A549 (cell line): ENCODE measurements at places on chromosomes 16 and 17.
A peak's percentile ranks its signal among the peaks of the same experiment; 100 is the strongest.

- no peak for DNase-seq
These were observed 78.4 kb downstream of the NT5M start for GRCh38 chr17:17381446-17382064.

DNA sequence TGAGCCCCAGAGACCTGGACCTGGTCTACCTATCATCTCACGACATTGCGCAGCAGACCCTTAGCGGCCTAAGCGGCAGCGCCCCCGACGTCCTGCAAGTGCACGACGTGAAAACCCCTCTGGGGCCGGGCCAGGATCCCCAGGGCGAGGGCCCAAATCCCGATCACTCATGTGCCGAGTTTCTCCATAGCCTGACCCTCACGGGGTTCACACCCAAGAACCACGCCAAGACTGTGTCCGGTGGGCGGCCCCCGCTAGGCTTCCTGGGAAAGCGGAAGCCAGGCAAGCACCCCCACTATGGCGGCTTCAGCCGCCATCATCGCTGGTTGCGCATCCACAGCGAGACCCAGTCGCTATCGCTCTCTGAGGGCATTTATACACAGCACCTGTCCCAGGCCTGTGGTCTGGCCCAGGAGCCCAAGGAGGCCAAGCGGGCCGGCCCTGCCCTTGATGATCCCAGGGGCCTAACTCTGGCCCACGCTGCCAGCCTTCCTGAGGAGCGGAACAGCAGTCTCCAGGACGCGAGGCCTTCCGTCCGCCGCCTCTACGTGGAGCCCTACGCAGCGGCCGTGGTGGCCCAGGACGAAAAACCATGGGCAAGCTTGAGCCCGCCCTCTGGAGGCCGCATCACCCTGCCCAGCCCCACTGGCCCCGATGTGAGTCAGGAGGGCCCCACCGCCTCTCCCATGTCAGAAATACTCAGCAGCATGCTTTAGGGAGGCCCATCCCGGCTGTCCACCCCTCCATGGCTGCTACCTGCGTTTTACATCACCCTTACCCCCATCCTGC lies 82.8 kb upstream of the NOG start:
- DNase-seq, result no peak

DNA sequence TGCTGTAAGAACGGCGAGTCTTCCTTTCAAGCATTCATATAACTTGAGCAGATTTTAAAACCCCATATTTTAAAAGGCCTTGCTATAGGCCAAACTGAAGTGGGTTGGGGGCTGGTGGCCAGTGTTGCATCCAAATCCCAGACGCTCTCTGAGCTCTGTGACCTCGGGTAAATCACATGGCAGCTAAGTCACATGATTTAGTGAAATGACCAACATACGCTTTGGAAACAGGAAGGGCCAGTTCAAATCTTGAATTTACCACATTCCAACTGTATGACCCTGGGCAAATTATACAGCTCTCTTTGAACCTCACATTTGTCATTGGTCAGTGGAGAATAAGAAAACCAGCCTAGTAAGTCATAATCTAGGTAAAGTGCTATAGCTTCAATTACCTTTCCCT lies 519.3 kb downstream of the HAPSTR1 start:
- DNase-seq, result peak; percentile 13

DNA sequence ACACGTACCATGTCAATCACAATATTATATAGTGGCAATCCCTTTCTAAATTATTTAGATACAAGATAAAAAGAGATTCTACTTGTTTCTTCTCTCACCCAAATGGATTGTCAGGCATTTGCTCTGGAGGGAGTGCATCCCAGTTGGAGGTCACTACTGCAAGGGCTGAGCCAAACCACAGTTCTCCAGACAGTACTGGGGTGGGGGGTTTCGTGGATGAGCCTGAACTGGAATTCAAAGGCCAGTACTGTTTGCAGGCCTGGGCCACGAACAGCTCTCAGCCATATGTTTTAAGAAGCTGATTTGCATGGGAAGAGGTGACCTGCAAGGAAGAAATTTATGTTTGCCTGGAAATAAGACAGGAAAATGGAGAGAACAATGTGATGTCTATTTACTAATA lies 314.9 kb downstream of the PMP22 start:
- DNase-seq, result no peak

- DNase-seq, result peak; percentile 73
These were observed 11.3 kb upstream of the CHST6 start for GRCh38 chr16:75506574-75506973.

- peak; percentile 93 for DNase-seq
These were observed 5.8 kb downstream of the ZG16B start for GRCh38 chr16:2835638-2836493.

DNA sequence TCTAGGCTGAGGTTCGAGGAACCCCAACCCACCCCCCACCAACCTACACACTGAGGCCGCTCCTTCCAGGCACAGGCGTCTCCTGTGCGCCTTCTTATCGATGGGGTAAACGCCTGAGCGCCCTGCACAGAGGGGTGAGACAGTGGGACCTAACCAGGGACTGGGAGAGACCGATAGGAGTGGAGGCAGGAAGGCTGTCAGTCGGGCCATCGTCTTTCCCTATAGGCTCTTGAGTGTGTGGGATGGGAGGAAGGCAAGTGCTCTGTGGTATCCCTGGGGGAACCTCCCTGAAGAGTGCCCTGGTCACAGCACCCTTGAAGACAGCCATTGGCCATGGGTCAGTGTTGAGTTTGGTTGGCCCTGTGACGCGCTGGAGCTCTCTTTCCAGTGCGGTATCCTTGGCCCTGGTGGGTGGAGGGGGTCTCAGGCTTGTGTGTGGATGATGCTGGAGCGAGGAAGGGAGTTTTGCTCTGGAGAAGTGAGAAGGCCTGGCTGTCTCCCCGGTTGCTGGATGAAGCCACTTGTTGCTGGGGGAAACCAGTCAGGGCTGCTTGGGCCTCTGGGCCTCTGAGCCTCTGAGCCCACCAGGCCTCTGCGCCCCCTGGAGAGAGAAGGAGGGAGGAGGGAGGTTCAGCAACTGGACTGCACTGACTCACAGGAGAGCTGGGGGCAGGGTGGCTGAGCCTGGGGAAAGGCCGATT lies 1.7 kb downstream of the GPRC5C start:
- DNase-seq, result no peak

- DNase-seq, result no peak
These were observed 2.8 kb downstream of the FA2H start for GRCh38 chr16:74771656-74772315.

GRCh38 chr17:50451943-50452629 lies 16.6 kb downstream of the CHAD start:
- no peak for DNase-seq

GRCh38 chr17:59347975-59348391 lies 16.5 kb downstream of the YPEL2 start:
- no peak for DNase-seq

DNA sequence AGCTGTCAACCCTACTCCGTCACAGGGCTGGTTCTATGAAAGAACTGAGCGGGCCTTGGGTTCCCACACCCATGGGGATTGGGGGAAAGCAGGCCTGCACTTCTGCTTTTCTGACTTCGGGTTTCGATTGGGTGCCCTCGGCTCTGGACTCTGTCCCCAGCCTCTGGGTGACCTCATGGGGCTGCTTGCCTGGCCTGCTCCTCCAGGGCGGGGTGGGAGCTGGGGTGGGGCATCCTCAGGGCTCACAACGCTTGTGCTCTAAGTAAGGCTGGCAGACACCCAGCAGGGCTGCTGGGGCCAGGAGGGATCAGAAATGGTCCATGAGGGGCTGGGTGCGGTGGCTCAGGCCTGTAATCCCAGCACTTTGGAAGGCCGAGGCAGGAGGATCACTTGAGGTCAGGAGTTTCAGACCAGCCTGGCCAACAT lies 19.2 kb downstream of the ARHGAP27 start:
- DNase-seq, result no peak

DNA sequence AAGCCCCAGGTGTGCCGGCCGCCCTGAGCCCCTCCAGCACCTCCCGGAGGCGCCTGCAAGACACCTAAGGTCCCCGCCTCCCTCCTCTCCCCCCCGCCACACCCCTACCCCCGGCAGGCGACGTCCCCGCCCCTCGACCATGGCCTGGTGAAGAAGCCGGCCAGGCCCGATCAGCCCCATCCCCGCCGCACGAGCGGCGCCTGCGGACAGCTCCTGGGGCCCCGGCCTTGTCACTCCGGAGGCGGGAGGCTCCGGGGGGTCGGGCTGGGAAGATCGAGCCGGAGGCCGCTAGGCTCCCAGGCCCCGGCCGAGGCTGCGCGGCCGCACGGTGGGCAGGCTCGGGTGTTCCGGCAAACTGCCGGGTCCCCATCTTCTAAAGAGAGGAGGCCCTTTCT lies 405 bp upstream of the ACE start:
- DNase-seq, result no peak

DNA sequence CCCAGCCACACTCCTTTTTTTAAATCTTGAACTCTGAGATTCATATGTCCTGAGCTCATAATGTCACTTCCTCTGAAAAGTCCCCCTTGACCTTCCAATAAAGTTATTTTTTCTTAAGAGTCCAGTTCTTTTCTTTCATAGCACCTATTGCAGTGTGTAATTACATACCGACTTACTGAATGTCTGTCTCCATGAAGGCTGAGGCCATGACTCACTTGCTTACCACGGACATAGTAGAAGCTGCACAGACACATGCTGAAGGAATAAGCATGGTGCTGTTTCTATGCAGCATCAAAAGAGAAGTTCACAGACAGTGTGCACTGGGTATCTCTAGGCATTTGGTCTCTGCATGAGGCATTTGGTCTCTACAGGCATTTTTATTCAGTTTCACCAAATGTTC lies 77.2 kb downstream of the C17orf67 start:
- peak; percentile 51 for DNase-seq

GRCh38 chr16:22425036-22425801 lies 50.8 kb upstream of the CDR2 start:
- no peak for DNase-seq

DNA sequence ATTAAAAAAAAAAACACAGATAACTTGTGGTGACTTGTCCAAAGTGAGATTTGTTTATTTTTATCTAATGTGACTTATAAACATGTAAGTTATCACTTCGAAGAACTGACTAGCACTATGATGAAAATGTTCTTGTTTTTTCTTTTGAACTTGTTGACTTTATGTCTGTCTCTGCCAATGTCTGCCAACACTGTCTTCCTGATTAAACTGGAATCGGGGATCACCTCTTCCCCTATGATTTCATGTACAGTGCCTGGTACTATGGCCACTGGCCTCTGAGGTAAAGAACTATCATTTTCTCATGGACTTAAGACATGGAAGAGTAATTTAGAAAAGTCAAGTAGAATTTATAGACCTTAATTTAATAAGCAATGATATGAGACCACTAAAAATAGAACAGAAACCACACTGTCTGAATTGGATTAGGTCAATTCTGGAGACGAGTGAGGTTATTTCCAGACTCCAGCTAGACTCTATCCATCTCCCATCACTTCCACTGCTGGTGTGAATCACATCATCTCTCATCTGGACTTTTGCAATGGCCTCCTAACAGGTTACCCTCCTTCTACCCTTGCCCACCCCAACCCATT lies 8.9 kb downstream of the C17orf78 start:
- no peak for DNase-seq

GRCh38 chr17:38922538-38923297 lies 2.7 kb upstream of the LASP1NB start:
- no peak for DNase-seq

DNA sequence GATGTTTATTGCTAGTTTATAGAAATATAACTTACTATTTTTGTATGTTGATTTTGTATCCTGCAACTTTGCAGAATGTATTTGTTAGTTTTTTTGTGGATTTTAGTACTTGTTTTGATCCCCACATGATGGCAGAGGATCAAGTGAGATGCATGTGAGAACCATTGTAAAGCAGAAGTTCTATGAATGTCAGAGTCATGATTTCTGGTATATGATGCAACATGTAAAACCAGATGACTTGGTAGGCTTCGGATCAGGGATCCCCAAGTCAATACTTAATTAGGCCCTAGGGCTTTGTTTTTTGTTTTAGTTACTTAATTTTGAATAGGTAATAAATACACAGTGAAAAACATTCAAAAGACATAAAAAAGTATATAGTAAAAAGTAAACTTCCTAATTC lies 45.8 kb downstream of the ESRP2 start:
- no peak for DNase-seq

- peak; percentile 61 for DNase-seq
These were observed 21.2 kb upstream of the MON1B start for GRCh38 chr16:77169650-77170236.

DNA sequence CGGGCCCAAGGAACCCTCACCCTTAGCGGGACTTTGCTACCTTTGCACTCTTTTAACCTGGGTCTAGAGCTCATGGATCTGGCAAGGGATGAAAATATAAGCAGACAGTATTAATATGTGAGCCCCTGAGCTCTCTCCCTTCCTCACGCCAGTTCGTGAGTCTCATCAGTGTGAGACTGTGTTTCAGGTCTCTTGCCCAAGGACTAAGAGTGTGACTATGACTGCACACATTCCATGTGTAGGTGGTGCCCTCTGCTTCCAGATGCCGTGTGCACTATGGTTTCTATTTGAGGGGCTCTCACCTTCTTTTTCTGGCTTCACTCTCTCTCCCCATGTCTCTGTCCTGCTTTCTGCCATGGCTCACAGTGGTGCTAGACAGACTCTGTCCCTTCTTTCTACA lies 40.5 kb downstream of the DHRS7B start:
- no peak for DNase-seq

DNA sequence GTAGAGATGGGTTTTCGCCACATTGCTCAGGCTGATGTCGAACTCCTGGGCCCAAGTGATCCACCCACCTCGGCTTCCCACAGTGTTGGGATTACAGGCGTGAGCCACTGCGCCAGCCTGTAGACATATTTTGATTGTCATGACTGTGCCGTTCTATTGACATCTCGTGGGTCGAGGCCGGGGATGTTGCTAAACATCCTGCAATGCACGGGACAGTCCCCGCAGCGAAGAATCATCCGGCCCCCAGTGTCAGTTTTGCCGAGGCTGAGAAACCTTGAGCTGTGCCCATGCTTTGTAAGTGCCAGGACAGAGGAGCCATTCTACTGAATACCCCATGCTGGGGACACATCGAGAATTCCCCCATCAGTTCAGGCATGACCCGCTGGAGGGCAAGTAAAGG lies 69.1 kb upstream of the GSE1 start:
- no peak for DNase-seq

DNA sequence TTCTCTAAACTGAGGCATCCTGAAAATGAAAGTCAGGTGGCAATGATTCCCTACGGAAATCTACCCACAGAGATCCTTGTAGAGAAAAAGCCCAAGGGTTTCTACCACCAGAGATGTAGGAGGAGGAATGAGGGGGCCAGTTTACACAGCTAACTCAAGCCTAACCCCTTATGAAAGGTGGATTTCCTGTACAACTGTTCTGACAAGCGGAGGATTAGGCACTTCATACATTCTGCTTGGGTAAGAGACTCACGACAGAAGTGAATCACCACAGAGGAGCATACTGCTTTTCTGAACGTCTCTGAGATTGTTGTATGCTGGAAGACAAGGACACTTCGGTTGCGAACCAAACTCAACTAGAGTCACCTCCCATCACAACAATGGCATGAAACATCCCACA lies 72.7 kb downstream of the SMG6 start:
- DNase-seq, result no peak
